ENCODE measurements at places on chromosomes 11 and 22.
A peak's percentile ranks its signal among the peaks of the same experiment; 100 is the strongest.

DNA sequence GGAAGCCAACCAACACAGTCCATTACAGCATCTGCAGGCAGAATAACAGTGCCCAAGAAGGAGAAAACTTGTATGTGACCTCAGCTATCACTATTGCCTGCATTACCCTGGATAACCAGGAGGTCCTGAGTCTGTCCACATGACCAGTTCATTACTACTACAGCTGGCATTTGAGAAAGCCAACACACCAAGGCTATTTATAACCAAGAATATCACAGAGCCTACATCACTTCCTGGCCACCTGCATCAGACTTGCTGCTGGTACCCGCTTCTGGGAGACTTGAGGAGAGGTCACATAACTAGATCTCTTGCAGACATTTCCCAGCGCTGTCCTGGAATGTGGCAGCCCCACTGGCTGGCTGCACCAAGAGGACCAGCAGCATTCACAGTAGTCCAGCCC is 11.1 kb upstream of the OR56B4 start:
- no peak for DNase-seq

DNA sequence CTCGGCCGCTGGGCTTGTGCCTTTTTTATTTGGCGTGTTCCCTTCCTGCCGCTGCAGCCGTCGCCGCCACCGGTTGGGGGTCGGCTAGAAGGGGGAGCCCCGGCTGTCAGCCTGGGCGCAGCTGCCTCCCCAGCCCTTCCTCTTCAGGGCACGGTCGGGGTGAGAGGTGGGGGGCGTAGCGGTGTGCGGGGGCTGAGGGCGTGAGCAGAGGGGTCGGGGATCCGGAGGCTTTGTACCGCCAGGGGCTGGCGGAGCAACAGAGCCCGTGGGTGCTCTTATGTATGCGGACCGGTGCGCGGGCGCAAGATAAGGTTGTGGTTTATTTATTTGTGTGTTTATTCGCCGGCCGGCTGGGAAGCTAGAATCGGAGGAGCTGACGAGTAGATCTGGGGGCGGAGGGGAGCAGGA is 477 bp downstream of the ZBTB16 start:
- DNase-seq = no peak

GRCh38 chr11:107928767-107929507 is 689 bp downstream of the RAB39A start:
- DNase-seq = no peak

DNA sequence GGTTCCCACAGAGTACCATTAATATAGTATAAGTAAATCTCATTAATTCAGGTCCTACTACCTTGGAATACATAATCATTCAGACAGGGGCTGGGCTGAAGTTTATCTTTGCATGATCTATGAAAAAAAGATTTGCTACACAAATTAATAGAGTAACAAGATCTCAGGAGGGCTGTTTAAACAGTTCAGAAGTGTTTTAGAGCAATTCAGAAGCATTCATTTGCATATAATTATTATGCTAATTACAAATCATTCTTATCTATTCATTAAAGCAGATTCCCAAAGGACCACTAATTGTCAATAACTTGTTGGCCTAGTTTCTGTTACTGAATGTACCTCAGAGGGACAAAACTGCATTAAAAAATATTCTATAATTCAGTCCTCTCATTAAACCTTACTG is 40.5 kb downstream of the PITPNB start:
- no peak for DNase-seq

GRCh38 chr11:79313530-79313913 is 127.3 kb downstream of the TENM4 start:
- DNase-seq = no peak

- no peak for DNase-seq
Observed at GRCh38 chr22:31550871-31551370, 54.6 kb downstream of the SFI1 start.

DNA sequence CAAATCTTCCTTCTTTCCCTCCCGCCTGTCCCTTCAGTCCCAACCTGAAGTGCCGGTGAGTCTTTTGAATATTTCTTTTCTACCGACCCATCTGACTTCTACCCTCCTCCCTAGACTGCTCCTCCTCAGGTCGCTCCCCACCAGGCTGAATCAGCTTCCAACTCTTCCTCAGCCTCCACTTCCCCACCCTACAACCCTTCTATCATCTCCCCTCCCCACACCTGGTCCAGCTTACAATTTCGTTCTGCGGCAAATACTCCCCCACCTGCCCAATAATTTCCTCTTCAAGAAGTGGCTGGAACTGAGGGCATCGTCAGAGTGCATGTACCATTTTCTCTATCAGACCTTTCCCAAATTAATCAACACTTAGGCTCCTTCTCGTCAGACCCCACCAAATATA is 2.5 kb upstream of the NDUFC2 start:
- no peak for DNase-seq

DNA sequence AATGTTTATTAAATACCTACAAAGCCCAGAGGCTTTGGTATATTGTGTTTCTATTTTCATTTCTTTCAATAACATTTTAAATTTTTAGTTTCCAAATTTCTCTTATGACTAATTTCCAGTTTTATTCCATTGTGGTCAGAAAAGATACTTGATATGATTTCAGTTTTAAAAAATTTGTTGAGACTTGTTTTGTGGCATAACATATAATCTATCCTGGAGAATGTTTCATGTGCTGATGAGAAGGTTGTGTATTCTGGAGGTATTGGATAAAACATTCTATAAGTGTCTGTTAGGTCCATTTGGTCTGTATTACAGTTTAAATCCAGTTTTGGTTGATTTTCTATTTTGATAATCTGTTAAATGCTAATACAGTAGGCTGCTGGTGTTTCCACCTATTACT is 9.8 kb upstream of the RAG1 start:
- DNase-seq = no peak

DNA sequence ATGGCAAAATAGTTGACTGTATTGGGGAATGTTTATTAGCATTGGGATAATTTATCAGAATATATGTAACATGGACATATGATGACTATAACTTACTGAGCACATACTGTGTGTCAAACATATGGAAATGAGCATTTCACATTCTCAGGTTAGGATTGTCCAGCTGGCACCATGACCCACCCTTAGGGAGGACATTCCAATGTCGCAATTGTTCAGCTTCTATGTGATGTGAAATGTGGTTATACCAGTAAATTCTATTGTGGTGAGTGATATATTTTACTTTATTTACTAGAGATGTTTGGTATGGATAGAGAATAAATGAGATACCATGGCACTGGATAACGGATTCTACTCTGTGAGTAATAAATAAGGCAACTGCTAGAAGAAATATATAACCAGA is 50.4 kb downstream of the OR4A47 start:
- no peak for DNase-seq

- DNase-seq = no peak
Observed at GRCh38 chr22:19448739-19449421, 1.4 kb upstream of the C22orf39 start.

DNA sequence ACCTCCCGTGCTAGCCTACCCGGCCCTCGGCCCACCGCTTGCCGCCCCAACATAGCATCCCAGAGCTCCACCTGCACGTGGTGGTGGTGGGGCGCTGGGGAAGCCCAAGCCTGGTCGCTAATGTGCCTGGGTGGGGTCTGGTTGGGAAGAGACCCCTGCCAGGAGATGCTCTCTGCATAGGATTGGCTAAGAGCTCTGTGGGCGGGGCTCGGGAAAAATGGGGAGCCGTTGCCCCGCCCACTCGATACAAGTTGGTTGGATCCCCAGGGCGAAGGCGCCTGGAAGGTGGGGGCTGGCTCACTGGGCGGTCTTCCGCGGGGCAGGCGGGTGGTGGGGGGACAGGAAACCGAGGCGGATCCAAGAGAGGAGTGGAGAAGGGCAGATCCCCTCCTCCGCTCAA is 7.6 kb downstream of the LRRC10B start:
- no peak for DNase-seq

DNA sequence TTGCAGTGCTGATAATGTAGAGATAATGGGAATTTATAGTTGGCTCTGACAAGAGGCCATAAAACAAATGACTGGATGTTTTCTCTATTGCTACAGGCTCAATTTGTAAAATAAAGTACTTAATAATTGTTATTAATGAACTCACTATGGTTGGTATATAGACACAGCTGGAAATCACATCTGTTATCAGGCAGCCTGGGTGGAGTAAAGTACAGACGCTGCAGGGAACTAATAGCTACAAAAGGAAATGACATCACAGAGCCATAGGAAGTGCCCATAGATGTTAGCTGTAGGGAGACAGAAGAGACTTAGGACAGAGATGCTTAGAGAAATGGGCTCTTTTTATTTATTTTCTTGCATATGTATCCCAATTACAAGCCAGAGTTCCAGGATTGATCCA is 81.0 kb upstream of the SNX19 start:
- DNase-seq = no peak

GRCh38 chr11:69304686-69305085 is 10.7 kb downstream of the MYEOV start:
- no peak for DNase-seq

- DNase-seq = no peak
Observed at GRCh38 chr11:111561791-111562325, 21.3 kb downstream of the LAYN start.

DNA sequence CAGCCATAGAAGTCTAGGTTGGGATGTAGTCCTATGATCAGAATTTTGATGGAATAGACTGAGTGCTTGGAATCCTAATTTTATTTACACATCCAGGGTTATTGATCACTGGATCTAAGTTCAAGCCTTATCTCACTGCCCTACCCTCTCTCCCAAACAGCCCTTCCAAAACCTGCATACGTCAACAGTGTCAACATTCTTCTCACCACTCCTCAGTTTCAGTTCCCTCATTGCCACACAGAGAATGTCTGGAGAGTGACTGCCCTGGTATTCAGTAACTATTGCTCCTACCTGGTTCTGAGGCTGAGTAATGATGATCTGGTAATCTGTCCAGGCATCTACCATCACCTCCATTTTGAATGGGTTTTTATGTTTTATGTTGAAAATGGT is 60.0 kb downstream of the GLYATL1 start:
- DNase-seq = peak; percentile 7

GRCh38 chr11:6850526-6850925 is 5.0 kb downstream of the OR10A5 start:
- DNase-seq = no peak

DNA sequence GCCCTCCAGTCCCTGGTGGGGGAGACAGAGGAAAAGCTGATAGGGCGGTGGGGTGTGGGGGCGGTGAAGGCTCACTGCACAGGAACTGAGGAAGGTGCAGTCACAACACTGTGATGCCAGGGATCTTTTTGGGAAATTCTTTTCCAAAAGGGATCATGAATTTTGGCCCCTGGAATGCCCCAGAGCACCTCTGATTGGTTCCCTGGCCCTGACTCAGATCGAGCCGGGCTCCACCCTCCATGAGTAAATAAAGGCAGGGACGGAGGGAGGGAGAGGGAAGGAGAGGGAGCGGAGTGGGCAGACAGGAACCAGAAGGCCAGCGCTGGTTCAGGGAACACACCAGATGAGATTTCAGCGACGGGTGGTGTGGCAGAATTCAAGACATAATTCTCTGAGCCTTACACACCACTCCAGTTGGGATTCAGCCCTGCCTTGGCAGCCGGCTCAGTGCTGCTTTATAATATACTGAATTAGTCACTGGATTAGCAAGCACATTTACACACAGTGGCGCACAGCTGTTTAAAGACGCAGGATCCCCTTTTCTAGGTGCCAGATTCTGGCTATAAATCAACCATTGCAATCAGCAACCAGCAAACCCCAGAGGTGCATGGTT is 80.3 kb downstream of the ETS1 start:
- no peak for DNase-seq

- no peak for DNase-seq
Observed at GRCh38 chr22:18906896-18907295, 776 bp downstream of the DGCR6 start.

- DNase-seq = no peak
Observed at GRCh38 chr11:60118338-60118737, 29.9 kb downstream of the MS4A2 start.

GRCh38 chr22:50527921-50528681 is 1.7 kb downstream of the TYMP start:
- DNase-seq = no peak

- DNase-seq = no peak
Observed at GRCh38 chr11:8271106-8271886, 7.6 kb upstream of the LMO1 start.

DNA sequence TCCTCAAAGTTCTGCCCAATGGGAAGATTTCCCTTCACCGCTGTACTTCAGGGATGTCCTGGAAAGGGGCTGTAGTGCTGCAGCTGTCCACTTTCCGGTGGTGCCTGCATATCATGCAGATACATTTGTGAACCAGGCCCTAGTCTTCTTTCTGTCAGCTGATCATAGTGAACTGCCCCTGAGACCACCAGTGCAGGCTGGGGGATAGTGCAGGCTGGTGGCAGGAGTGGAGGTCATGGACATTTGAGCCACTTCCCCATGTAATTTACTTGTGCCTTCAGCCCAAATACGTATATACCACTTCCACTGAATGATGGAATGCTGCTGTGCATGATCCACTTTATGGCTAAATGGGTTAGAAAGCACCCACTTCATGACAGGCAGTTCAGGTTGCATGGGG is 120.0 kb downstream of the ZNF280B start:
- no peak for DNase-seq

GRCh38 chr11:117841551-117842031 is 17.0 kb upstream of the FXYD2 start:
- DNase-seq = no peak

DNA sequence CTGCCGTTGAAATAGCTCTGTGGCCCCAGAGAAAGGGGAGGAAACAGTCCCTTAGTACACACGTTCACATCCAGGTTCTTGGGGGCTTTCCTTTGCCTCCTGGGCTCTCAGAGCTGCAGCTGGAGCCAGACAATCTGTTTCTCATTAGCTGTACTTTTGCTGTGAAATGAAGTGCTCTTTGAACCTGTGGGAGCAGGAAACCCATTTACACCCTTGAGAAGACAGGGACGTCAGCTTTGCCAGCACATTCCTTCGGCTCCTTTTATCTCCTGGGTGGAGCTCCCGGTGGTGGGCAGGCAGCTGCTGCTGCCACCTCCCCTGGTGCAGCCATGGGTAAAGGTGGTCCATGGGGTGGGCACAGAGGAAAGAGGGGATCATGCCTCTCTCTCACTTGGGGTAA is 80.6 kb upstream of the TIMP3 start:
- no peak for DNase-seq

All from HuH-7.5 (cell line).